ENCODE measurements at places on chromosomes 3 and 15.

- DNase-seq, result no peak
These were observed 366.5 kb downstream of the GAP43 start for GRCh38 chr3:115989684-115990421.

DNA sequence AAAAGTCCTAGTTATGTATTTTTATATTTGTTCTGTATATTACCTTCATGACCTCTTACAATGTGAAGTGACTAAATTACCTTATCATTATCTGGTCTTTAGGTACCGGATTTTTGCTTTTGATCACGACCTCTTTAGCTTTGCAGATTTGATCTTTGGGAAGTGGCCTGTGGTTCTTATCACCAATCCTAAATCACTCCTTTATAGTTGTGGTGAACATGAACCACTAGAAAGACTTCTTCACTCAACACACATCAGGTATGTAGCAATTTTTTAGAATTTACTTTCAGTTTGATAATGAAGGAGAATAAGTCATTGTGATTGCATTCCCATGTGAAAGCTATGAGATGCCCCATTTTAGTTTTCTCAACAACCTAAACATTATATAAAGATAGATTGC, 18.3 kb downstream of the TMEM62 start:
- DNase-seq, result no peak

DNA sequence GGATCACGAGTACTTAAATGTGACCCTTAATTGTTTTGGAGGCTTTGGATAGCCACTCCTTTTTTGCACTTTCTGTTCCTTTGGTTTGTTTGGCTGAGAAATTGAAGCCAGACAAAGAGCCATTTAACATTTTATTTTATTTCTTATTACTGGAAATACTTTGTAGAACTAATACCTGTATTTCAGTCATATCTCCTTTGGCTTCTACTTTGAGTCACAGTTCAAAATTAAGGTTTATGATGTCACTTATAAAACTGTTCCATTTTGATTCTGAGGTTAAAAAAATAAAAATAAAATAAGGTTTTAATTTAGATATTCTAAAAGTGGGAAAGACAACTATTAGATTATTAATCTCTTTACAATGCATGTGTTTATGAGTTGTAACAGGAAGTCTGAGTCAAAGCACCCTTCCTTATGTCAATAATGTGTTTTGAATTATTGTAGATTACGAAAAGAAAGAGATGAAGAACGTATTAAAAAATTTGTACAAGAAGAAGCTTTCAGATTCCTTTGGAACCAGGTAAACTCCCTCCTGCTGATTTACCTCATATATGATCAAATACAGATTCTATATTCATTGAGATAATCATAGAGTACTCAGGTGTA, 16.9 kb upstream of the NXPE3 start:
- no peak for DNase-seq

GRCh38 chr3:124792341-124793040, 62.2 kb downstream of the UMPS start:
- DNase-seq, result no peak

Data from neural progenitor cell (in vitro differentiated cells).